ENCODE measurements at places on chromosomes 1 and 21.

GRCh38 chr1:70487910-70488665 is 77.0 kb downstream of the CTH start:
- no peak for DNase-seq

- no peak for DNase-seq
These were observed 61.6 kb downstream of the EDEM3 start for GRCh38 chr1:184693011-184693410.

GRCh38 chr1:233368106-233368788 is 40.7 kb downstream of the MAP3K21 start:
- peak; percentile 5 for DNase-seq

DNA sequence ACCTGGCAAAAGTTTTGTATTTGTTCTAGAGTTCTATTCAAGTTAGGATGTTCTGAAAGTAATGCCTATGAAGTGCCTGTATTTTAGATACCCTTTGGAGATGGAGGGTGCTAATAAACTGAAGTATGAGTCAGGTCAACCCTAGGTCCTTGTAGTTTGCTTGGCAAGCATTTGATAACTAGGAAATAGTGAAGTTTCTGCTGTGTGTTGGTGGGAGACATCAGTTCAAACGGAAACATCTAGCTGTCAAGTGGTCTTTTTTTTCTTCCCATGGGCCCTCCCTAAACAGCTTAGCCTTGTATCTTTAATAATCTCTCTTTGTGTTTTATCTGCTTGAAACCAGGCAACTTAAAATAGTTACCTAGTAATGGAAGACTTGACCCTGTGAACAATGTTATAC is 4.5 kb downstream of the MRPS6 start:
- no peak for DNase-seq

DNA sequence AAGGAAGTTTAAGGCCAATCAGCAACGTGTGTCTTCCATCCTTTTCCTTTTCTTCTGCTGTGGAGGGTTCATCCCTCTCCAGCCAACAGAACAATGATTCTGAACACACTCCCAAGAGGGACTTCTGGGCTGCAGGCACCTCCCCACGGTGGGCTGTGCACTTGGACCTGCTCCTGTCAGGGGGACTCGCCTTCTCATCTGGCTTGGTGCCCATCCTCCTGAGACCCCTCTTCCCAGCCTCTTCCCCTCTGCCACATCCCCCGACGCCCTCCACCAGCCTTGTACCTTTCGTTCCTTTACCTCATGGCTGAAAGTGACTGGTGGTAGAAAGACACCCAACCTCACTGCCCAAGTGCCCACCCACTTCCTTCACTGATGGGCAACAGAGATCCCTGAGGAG is 26.0 kb upstream of the SLAMF9 start:
- no peak for DNase-seq

DNA sequence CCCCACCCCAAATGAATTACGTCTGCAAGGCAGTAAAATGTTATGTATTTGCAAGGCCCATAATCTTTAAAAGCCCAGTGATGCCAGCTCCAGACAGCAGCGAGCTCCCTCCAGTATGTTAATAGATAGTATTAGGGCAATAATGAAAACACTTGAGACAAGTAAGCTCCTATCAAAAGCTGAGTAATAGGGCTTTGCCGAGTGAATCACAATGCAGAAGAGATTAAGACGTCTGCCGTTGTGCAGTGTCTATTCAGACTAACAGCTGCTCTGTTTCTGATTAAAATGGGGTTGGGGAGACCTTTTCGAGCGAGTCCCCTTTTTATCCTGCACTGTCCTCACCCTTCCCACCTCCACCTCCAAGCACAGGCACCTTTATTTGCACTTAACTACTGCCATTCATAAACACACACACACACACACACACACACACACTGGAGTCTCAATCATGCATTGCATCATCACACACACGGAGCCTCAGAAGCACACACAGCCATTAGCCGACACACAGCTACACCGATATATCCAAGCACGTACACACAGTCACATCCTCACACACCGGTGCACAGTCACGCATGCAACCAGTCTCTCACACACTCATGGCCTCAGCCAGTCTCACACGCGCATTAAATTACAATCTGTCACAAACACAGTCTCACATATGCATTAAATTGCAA is 46.0 kb upstream of the FOXO6 start:
- DNase-seq, result no peak

- DNase-seq, result no peak
These were observed 20.7 kb downstream of the NGF start for GRCh38 chr1:115317101-115318012.

- DNase-seq, result no peak
These were observed 114.7 kb upstream of the IRF2BP2 start for GRCh38 chr1:234724516-234725176.

Data from AG09319 (cell line).